ENCODE measurements at places on chromosomes 1 and 21. TPM values are rescaled to one million over a fixed set of nuclear protein-coding genes. Genes with fewer than 3 reads are reported as not detected.
A peak's percentile ranks its signal among the peaks of the same experiment; 100 is the strongest.

MMP23B gene
- total RNA-seq: not detected

KCND3 gene
- 1.4 TPM for total RNA-seq

KRTAP12-2 gene
- not detected for total RNA-seq

CYB5RL gene
- 5.8 TPM for total RNA-seq

TMOD4 gene
- 0.56 TPM for total RNA-seq

TEX38 gene
- not detected for total RNA-seq

DNA sequence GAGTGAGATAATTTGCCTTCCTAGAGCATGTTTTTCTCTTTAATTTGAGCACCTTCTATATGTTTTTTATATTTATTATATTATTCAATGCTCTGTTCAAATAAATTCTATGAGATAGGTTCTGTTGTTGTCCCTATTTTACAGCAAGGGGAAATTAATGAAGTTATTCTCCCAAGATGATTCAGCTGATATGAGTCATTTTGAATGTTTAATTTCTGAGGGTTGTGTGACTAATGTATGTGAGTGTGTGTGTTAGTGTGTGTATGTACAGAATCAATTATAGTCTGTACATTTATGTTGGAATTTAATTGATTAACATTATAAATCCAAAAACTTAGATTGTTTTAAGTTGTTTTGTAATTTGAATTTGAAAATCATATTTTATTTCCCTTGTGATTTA, 1536.7 kb upstream of the B3GALT2 start:
- DNase-seq: no peak

GRCh38 chr1:100323419-100324106, 28.7 kb upstream of the CDC14A start:
- no peak for DNase-seq

DNA sequence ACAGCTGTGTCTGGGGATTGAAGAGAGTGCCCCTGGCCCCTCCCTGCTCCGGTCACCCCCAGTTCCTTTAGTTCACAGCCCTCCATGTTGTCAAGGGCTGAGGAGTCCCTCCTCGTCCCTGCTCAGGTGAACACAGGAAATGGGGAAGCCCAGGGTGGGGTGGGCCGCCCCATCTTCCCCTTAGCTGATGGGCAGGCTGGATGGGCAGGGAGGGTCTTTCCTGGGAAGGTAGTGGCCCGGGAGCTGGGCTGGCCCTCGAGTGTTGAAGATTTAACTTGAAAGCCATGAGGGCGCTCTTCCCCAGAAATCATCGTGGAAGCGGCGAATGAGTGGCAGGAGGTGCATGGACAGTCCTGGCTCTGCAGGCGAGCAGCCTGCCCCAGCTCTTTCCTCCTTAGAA, 18.3 kb upstream of the NPHP4 start:
- no peak for DNase-seq

- no peak for DNase-seq
Measured at GRCh38 chr21:43273016-43273707, 104.4 kb downstream of the CRYAA start.

- DNase-seq: peak; percentile 10
Measured at GRCh38 chr1:160837558-160838205, 25.0 kb downstream of the CD244 start.

DNA sequence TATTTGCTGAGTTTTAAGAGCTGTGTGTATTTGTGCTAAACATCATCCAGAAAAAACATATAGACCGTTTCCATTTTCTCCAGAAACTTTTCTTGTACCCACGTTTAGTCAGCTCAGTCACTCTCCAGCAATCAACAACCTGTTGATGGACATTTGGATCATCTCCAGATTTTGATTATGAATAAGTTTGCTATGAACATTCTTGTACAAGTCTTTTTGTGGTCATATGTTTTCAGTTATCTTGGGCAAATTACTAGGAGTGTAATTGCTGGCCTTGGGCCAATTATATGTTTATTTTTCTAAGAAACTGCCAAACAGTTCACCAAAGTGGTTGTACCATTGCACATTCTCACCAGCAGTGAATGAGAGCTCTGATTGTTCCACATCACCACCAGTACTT, 221.8 kb downstream of the CENPF start:
- peak; percentile 5 for DNase-seq

DNA sequence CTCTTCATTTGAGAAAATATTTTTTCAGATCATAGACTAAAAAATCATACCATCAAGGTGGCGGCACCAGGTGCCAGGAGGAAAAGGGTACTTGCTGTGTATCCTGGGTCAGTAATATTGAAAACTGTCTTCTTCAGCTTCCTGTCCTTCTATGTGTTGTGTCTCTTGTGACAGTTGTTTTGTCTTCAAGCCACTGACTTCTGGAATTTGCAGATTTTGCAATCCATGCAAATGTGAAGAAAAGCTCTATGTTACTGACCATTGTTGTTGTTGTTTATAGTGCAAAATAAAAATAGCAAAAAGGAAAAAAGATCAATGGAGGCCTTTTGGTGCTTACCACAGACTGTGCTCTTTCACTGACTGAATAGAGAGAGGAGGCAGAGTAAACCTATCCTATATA, 83.2 kb upstream of the RHOU start:
- DNase-seq: no peak

DNA sequence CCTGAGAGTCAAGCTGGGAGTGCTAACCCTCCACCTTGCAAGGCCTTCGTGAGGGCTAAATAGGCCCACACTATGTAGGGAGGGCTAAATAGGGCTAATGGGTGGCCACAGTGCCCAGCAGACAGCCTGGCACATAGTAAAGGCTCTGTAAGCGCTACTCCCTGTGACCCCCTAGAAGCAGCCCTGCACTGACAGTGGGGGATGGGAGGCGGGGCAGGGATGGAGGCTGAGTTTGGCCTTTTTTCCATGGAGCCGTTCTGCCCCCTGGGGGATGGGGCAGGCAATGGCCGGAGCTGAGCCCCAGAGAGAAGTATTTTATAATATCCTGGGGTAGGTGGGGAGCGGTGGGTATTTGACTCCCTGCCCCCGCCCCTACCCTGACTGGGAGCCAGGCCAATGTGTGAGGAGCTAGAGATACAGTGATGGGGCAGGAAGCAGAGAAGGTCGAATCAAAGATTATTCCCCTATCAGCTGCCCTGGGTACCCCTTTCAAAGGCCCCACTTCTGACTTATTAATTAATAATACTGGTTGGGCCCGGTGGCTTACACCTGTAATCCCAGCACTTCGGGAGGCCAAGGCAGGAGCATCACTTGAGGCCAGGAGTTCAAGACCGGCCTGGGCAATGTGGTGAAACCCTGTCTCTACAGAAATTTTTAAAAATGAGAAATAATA, 42.3 kb downstream of the LACTBL1 start:
- DNase-seq: peak; percentile 71

DNA sequence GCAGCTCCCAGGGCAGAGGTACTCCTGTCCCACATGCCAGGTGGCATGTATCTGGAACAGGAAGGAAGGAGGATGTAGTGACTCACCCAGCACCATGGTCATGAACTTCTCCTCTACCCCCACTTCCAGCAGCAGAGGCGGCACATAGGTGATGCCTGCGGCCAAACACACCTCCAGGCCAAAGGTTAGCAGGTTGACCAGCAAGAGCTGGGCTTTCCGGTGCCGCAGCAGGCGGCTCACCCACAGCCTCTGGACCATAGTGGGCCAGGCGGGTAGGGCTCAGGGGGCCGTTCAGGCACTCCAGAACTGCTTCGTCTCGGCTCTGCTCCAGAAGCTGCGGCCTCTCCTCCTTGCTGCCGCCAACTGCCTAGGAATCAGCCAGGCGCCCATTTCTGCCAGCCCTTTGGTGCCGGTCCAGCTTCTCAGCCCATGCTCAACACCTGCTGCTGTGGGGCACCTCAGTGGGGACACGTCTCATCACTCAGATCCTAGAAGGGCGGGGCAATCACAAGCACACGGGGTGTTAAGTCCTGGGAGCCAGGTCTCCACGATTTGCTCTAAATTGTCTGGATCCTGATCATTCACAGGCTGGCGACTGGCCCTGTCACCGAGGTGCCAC, 15.8 kb downstream of the SLC45A3 start:
- peak; percentile 64 for DNase-seq

GRCh38 chr1:24364975-24365678, 46.0 kb downstream of the GRHL3 start:
- DNase-seq: peak; percentile 27

- no peak for DNase-seq
Measured at GRCh38 chr1:200464784-200465400, 55.1 kb upstream of the ZNF281 start.

DNA sequence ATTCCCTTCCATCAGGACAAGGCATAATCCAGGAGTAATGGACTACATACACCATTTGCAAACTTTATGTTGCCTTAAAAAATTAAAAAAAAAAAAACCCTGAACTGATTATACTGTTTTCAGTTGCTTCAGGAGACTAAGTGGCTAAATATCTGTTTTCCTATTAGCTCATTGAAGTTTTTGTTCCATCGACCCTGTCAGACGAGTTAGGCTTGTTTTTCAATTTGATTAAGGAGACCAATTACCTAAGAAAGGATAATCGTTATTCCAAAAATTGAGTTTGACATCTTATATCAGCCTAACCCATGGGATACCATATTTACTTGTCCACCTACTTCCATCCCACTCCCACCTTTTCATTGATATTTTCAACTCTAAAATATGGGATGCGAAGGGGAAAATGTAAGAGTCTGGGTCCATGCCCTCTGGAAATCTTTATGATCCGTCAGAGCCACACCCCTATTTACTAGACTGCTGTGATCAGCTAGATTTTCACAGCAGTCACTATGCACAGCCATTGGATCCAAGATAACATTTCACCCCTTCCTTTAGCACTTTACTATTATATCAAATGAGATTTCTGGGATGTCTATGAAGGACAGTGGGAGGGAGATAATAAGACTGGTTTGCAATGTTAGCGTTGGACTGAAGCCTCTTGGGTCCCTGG, 41.0 kb downstream of the IL12RB2 start:
- DNase-seq: no peak

- DNase-seq: no peak
Measured at GRCh38 chr1:108617008-108617723, 43.7 kb downstream of the HENMT1 start.

DNA sequence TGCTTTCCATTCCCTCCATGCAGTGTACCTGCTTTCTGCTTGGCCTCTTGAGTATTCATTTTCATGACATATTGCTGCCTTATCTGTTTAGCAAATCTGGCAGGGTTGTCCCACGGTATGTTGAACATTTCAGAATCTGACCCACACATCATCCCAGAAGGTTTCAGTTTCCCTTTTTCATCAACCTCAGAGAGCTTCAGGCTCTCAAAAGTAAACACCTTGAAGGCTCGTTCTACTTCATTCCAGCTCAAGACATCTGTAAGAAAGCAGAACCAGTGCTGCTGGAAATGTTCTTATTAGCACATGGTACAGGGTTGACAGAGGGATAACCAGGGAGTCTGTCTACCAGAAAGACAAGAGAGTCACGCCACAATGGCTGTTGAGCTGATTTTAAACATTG, 103.6 kb downstream of the SPAG17 start:
- DNase-seq: no peak

DNA sequence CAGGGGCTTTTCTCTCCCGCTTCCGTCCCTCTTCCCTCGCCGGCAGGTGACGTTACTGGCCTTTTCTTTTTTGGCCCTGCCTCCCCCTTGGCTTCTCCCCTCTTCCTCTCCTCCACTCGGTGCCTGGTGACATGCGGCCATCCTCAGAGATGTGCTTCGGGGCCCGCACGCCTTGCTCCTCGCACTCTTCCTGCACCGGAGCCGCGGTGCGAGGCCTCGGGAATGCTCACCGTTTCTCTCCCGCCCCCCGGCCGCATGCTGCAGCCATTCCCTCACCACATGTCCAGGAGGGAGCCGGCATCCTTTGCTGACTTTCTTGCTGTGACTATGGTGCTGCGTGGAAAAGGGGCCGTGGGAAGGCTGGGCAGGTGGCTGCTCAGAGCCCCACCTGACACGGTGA, 39.3 kb downstream of the PDE9A start:
- DNase-seq: no peak

- peak; percentile 77 for DNase-seq
Measured at GRCh38 chr1:160261556-160261892, 825 bp downstream of the DCAF8 start.

- DNase-seq: no peak
Measured at GRCh38 chr1:33464552-33464951, 7.9 kb upstream of the ZSCAN20 start.

DNA sequence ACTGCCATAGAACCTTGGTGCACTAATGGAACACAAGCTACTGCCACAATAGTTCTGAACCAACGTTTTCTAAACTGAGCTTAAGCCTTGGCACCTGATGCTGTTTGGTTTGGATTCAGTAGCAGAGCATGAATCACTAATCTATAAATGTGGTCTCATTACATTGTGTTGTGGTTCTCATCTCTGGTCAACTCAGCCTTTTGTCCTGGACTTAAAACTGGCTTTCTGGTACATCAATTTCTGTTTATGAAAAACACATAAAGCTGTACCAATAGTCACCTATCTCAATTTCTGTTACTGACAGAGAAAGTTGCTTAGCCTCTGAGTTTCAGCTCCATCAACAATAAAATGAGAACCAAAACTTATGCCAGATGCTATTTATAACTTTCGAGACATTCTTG, 197.5 kb upstream of the KIAA0040 start:
- no peak for DNase-seq

- no peak for DNase-seq
Measured at GRCh38 chr1:918843-919242, 4.9 kb upstream of the SAMD11 start.

DNA sequence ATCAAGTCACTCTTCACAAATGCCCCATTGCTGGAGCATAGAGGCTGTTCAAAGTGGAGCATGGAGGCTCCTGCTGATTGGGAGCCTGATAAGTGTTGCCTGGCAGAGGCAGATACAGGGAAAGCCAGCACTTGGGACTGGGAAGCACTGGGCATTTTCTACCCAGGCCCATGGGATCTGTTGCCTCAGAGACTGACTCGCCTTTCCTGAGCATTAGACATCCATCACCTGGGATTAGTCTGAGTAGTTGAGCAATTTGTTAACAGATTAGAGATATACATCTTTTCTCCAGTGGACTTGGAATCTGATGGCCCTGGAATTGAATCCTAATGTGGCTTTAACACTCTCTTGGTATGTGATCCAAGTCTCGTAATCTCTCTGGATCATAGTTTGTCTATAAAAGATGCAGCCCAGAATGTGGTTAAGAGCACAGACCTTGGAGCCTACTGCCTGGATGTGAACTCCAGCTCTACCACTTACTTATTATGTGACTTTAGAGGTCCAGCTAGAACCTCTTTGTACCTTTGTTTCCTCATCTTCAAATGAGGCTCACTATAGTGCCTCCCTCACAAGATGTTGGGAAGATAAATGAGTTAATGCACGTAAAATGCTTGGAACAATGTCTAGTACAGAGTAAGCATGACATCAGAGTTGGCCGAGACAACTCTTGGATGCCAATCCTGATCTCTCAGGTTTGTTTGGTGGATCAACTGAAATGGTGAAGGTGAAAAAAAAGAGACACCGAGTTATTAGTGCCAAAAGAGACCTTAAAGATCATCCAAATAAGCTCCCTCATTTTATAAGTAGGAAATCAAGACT, 38.3 kb upstream of the NRDC start:
- no peak for DNase-seq

Data from dermis blood vessel endothelial cell (primary cell).